H54 (cell line): ENCODE measurements at places on chromosomes 12 and 14.
A peak's percentile ranks its signal among the peaks of the same experiment; 100 is the strongest.

DNA sequence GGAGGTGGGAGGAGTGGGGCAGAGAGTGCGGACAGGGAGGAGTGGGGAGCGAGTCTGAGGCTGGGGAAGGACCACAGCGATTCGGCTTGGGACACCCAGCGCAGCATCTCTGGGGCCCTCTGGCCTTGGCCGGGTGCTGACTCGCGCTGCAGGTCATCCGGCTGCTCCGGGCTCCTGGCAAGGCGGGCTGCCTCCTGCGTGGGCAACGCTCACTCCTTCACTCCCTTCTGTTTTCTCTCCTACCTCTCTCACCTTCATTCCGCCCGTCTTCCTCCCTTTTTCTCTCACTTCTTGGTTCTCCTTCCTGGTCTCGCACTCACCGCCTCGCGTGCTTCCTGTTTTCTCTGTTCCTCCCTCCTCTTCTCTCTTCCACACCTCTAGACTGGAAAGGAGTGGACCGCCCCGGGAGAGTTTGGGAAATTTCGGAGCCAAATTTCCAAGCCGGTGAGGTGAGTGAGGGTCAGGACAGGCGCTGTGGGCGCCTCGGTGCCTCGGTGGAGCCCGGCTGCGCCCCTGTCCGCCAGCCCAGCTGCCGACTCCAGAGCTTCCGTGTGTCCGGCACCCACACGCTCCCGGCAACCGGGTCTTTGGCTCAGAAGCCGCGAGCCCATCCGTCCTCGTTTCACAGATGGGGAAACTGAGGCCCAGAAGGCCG is 86.7 kb downstream of the B4GALNT3 start:
- DNase-seq: no peak

DNA sequence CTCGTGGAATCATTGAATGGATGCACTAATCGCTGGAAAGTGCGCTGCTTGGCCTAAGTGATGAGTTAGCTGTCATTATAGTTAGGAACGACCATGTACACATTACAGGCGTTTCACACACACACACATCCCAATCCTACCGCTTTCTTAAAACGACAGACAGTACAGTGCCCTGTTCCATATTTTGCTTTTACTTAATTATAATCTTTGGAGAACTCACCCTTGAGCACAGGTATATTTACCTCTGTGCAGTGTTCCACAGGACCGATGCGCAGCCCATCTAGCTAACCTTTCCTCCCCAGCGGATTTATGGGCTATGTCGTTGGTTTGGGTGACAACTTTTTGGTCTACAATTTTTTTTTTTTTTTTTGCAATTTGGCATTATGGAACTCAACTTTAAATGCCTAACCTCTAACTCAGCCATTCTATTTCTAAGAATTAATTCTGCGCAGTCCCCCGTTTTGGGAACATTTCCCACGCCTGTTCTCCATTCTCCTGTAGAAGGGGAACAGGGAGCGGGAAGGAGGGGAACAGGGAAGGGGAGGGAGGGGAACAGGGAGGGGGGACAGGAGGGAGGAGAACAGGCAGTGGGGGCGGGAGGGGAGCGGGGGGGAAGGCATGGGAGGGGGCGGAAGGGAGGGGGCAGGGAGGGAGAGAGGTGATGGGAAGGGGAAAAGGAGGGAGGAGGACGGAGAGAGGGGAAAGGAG is 663 bp upstream of the ULK1 start:
- DNase-seq: peak; percentile 15

DNA sequence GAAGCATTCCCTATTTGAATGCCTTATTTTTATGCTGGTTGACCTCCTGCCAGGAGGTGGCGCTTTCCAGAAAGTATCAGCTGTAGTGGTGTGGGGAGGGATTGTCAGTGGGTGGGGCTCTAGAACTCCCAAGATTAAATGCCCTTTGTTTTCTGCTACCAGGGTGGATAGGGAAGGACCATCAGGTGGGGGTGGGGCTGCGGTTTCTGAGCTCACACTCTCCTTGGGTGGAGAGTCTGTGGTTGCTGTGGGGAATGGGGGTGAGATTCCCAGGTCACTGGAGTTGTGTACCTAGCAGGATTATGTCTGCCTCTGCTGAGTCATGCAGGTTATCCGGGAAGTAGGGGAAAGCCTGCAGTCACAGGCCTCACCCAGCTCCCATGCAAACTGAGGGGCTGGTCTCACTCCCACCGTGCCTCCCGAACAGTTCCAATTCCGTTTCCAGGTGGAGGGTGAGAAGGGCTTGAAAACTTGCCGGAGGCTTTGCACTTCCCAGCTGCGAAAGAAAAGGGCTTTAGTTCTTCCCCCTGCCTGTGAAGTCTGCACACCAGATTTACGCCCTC is 68.3 kb downstream of the ALG10B start:
- no peak for DNase-seq

GRCh38 chr12:49909826-49910225 is 6.1 kb upstream of the FAIM2 start:
- DNase-seq: no peak

- no peak for DNase-seq
These were observed 230.9 kb upstream of the ARID2 start for GRCh38 chr12:45498645-45499044.

DNA sequence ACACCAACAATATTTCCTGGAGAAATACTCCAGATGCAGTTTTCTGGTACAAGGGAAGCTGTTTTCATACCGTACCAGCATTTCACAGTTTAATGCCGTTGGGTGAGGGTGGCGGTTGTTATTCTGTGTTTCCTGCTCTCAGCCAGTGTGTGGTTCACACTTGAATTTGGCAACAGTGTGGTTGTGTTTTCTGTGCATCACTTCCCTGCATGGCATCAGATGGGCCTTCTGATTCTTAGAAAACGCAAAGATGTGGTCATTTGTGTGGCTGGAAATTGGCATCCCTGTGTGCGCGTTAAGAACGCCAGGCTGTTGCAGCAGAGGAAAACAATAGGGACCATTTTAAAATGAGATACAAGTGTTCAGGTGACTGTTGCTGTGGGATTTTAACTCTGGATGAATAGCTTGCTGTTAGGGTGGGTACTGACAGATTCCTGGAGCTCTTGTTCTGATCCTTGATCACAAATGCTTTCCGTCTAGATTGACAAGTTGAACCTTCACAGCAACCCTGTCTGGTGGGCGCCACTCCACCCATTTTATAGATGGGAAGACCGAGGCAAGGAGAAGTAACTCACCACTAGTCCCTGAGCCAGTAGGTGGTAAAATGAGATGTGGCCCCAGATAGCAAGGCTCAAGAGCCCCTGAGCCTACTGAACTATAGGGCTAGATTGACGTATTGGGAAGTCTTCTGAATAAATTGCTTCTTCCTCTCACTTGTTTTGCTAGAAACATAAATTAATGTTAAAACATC is 231.2 kb downstream of the CHST11 start:
- DNase-seq: no peak

- DNase-seq: no peak
These were observed 34.1 kb downstream of the ZNF664 start for GRCh38 chr12:124006846-124007713.

DNA sequence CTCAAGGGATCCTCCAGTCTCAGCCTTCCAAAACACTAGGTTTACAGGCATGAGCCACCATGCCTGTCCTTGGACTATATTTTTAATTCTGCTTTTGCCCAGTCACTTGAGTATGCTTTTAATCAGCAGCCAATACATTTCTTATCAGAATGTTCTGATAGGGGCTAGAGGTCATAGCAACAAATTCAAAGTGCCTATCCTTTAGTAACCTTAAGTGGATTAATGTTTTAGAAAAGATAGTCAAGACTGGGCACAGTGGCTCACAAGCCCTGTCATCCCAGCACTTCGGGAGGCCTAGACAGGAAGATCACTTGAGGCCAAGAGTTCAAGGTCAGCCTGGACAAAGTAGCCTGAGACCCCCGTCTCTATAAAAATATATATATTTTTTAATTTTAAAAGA is 37.1 kb downstream of the CKB start:
- no peak for DNase-seq

- no peak for DNase-seq
These were observed 23.0 kb upstream of the NR2C1 start for GRCh38 chr12:95096378-95096777.

DNA sequence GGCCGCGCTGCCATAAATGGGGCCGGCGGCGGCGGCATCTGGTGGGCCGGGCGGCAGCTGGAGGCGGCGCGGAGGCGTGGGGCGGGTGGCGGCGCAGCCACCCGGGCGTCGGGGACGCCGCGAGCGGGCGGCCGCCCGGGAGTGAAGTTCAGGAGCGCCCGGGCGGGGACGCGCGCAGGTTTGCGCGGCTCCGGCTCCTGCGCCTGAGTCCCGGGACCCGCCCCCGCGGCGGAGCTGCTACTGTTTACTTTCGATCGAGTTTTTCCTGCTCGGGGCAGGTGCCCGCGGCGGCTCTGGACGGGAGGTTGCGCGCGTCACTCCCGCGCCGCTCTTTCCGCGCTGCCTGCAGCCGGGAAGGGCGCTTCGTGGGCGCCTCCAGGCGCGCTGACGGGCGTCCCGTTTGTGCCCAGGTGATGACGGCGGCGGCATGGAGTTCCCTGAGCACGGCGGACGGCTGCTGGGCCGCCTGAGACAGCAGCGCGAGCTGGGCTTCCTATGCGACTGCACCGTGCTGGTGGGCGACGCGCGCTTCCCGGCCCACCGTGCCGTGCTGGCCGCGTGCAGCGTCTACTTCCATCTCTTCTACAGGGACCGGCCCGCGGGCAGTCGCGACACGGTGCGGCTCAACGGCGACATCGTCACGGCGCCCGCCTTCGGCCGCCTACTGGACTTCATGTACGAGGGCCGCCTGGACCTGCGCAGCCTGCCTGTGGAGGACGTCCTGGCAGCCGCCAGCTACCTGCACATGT is at the start of gene ZBTB42:
ZBTB42 (plus strand) TSS at position 331 of the 749 bp plus-strand sequence; CDS start at position 428, 97 bp downstream.
- DNase-seq: peak; percentile 86

GRCh38 chr12:38956337-38956736 is 50.9 kb upstream of the CPNE8 start:
- no peak for DNase-seq

DNA sequence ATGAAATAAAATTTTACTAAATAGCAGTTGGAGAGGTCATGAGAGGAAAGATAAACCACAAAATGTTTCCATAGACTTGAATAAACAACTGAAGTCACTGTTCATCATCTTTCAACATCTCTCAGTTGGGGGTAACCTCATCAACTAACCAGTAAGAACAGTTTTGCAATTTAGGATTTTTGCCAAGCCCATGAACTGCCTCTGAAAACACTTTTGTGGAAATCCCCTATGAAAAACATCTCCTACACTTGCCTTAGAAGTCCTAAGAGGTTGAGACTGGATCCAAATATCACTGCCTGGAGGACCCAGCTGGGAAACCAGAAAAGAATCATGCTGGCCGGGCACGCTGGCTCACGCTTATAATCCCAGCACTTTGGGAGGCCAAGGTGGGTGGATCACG is 273.1 kb downstream of the C12orf50 start:
- DNase-seq: peak; percentile 14

DNA sequence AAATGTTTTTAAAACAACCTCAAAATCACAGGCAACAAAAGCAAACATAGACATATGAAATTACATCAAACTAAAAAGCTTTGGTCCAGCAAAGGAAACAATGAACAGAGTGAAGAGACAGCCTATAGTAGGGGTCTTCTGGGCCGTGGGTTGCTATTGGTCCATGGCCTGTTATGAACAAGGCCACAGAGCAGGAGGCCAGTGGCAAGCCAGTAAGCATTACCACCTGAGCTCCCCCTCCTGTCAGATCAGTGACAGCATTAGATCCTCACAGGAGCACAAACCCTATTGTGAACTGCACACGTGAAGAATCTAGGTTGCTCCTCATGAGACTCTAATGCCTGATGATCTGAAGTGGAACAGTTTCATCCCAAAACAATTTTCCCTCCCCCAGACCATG is 174.0 kb downstream of the DIO2 start:
- DNase-seq: no peak

GRCh38 chr12:89247967-89248366 is 104.3 kb downstream of the DUSP6 start:
- DNase-seq: no peak

DNA sequence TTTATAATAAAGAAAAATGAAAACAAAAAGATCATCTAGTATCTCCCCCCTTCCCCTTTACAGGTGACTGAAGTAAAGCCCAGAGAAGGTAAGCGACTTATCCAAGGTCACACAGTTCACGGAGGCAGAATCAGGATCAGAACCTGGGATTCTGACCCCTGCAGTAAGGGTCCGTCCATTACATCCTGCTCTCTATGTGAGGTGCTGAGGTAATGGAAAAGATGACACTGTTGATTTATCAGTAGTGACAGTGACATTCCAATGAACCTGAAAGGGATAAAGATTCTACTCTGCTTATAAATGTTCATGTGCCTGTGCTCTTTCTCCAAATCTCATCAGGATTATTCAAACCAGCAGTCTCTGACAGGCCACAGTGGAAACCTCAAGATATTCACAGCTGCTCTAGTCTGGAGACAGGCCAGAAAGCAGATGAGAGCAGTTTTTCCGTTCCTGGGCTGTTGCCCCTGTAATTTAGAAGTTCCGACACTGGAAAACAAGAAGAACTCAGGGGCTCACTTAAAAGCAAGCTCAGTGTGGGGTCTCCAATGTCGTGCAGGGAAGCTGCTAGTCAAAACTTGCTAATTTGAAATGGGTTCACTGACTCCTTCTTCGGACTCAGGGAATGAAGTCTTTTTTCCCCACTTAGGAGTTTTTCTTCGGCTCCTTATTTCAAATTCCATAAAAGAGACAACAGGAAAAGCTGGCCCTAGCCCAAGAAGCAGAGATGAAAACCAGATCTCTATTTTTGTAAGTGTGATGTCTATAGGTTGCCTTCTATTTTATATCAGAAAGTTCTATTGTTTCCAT is 131.8 kb upstream of the EEA1 start:
- DNase-seq: no peak

DNA sequence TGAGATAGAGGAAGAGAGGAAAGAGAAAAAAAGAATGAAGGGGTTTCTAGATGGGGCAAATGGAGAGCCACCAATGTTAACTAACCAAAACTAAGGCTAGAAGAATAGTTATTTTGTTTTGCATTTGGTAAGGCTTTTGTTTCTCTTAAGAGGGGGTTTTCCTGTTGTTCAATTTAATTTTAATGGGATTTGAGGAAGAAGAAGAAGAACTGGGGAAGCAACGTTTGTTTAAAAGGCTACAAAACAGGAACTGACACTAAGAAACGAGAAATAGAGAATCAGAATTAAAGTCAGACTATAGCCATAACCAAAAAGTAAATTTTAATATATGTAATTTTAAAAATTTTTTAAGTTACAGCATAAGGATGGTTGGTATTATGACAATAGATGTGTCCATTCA is 13.7 kb downstream of the TXNDC16 start:
- DNase-seq: no peak

DNA sequence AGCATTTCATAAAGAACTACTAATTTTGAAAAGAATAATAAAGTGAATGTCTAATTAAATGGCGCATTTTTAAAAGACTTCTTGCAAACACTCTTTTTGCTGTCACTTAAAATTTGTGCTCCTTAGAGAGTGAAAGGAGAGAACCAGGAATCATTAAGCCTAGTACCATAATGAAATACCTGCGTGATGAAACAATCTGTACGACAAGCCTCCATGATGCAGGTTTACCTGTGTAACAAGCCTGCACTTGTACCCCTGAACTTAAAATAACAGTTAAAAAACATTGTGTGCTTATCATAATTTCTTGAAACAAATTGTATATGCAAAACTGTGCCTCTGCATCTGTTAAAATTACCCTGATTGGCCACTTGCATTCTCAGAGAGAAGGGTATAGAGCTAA is 108.1 kb downstream of the MGAT4C start:
- DNase-seq: no peak

- no peak for DNase-seq
These were observed 224.7 kb upstream of the EGLN3 start for GRCh38 chr14:34175574-34175973.
